ENCODE measurements at places on chromosomes 11 and 22. TPM values are rescaled to one million over a fixed set of nuclear protein-coding genes. Genes with fewer than 3 reads are reported as not detected.
A peak's percentile ranks its signal among the peaks of the same experiment; 100 is the strongest.

- DNase-seq, result peak; percentile 94
Measured at GRCh38 chr22:32723643-32724042, 77.9 kb upstream of the TIMP3 start.

Gene ESAM
- total RNA-seq, result 0.43 TPM

Gene C11orf87
- total RNA-seq, result not detected

- no peak for DNase-seq
Measured at GRCh38 chr11:35257281-35257680, 118.3 kb downstream of the CD44 start.

GRCh38 chr22:28557184-28557583 lies 122.5 kb downstream of the TTC28 start:
- no peak for DNase-seq

Gene TCN1
- not detected for total RNA-seq

Gene CHST1
- total RNA-seq, result 0.97 TPM

- no peak for DNase-seq
Measured at GRCh38 chr11:126335463-126335760, 20.1 kb upstream of the ST3GAL4 start.

Gene TMEM191B
- total RNA-seq, result 2.3 TPM

DNA sequence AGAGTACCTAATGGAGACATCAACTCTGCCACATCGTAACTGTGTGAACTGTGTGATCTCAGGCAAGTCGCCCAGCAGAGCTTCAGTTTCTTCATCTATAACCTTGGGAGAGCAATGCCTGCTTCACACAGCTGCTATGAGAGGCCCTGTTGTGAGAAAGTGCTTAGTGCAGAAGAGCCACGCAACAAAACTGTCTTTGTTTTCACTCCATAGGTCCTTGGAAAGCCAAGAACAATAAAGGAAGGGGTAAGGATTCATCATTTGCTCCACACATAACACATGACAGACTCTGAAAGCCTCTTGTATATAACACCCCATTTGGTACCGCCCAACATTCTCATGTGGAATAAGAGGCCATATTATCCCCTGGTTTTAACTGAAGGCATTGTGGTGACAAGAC lies 231.9 kb upstream of the ISX start:
- no peak for DNase-seq

Gene TIGD3
- total RNA-seq, result under 0.01 TPM

Gene CDHR5
- not detected for total RNA-seq

- no peak for DNase-seq
Measured at GRCh38 chr11:30758012-30758411, 171.9 kb upstream of the MPPED2 start.

GRCh38 chr22:25366876-25367466 lies 147.5 kb downstream of the CRYBB2 start:
- no peak for DNase-seq

DNA sequence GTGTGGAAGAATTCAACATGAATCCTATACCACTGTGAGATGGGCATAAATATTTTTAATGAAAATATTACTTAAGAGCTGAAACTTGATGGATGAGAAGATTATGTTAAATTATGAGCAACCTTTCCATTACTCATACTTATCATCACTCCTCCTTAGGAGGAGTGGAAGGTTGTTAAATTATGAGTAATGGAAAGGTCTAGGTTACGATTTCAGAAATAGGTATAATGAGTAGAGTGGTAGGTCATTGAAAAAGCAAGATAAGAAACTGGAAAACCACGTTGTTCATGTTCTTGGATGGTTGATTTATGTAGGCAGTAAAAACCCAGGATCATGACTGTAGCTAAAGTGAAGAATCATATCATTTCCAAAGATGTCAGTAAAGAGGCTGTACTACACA lies 973.2 kb upstream of the RAG2 start:
- no peak for DNase-seq

Gene UPB1
- total RNA-seq, result under 0.01 TPM

DNA sequence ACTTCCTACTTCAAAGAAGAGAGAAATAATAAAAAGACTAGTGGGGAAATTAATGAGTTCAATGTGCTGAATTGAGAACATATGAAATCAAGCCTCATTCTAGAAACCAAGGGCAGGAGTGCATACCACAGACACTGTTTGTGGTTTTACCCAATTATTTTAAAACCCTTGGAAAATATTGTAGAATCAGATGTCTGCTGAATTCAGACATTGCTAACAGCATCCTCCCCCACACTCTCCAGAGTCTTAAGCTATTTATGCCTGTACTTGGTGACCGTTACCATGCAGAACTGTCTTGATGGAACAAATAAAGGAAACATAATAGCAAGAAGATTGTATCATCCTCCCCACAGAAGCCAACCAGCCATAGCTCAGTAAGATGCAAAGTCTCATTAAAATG lies 850.1 kb downstream of the NTM start:
- DNase-seq, result peak; percentile 73

Gene PGM2L1
- total RNA-seq, result 2.6 TPM

Gene MS4A4A
- total RNA-seq, result not detected

GRCh38 chr11:116276051-116277044 lies 496.4 kb downstream of the BUD13 start:
- peak; percentile 12 for DNase-seq

Gene ARHGEF17
- 78.3 TPM for total RNA-seq

DNA sequence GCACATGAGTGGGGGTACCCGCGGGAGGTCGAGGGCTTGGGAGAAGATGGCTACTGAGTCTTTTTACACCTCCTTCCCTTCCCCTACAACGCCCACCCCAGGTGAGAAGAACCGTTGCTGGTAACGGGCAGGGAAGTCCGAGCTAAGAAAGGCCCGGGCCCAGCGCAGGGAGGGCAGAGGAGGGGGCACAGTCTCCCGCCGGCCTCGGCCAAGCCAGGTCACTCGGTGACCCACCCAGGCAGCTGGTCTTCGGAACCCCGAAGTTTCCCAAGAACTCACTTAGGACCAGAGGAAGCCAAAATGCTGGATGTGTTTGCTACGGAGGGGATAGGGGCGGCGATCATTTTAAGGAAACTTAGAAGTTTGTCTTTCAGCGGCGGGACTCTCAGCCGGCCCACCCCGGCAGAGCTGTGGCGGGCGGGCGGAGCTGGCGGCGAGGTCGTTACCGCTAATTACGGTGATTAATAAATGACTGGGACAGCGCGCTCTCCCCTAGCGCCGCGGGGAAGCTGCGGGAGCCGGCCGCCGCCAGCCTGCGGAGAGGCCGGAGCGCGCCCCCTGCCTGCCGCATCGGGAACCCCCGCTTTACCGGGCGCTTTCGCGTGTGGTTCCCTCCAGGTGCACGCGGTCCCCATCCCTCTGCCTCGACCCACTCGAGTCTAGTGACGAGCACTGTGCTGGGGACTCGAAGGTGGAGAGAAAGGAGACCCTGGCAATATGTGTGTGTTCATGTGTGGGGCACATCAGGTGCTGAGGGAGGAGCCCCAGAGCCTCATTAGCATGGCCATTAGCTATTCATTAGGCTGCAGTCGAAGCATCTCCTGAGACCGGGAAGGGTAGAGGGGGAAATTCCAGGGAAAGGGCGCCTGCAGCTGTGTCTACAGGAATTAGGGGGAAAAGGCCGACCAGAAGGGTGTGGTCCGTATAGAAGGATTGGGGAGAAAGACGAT lies 945 bp downstream of the ROBO3 start:
- DNase-seq, result peak; percentile 37

DNA sequence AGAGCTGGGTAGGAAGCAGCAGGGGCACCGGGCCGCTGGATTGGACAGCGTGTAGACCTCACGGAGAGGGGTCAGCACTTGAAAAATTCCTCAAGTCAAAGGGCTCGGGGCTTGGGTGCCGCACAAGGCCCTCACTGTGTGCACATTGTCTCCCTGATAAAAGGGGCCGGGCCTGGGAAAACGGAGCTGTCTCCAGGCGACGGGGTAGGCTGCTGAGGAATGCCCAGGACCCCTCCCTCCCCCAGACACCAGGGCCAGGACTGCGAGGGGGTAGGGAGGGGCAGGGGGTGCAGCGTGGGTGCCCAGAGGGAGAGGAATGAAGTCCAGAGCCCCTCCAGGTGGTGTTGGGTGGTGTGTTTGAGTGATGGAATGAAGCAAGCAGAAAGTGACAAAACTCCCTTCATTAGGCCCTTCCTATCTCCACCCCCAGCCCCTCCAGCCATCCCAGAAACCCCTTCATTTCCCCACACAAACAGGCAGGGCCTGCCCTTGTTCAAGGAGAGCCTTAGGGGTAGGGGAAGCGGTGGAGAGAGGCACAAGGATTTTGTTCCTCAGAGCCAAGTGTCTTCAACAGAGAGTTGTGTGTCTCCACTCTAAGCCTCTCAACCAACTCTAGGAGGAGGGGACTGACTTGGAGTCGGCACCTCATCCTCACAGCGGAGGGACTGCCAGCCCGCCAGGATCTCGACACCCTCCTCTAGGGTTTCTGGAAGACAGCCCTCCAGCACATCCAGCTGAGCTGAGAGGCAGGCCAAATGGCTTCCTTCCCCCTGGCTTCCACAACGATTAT lies 63.9 kb downstream of the SYN3 start:
- no peak for DNase-seq

Gene MMP12
- total RNA-seq, result 3.0 TPM

Gene OR5B21
- total RNA-seq, result not detected

DNA sequence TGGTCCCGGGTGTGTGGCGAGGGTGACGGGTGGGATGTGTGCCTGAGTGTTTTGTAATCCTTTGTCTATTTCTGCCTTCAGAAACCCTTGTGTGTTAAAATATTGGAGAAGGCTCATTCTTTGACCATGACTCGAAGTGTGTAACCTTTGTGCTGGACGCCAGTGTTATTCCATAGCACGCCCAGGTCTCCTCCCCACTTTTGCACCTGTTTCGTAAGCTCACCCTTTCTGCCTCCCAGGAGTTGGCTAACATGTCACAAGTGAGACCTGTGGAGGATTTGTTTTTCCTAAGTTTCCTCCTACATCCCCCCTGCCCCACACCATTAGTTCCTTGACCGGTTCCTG lies 382 bp downstream of the C11orf54 start:
- peak; percentile 87 for DNase-seq

DNA sequence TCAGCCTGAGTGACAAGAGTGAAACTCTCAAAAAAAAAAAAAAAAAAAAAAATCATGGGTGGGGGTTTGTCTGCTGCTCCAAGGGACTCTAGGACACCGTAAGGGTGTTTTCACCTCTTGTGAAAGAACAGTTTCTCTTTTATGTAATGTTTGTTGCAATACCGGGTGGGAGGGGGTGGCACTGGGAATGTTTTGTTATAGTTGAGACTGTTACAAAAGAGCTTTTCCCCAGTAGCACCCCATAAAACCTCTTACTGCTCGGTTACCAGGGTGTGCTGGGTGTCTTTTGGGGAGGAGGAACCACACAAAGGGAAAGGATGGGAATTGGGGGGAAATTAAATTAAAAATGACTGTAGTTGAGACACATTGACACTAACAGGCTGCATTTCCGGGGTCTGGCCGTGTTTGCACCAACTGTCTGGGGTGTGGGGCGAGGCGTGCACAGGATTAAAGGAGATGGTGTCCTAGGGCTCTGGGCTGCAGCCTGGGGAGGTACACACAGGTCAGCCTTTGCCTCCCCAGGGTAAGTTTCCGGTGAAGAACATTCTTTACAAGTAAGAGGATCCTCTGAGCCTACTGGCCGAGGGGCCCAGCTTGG lies 1.6 kb downstream of the NFAM1 start:
- DNase-seq, result peak; percentile 21

GRCh38 chr11:33052231-33052630 lies 12.9 kb downstream of the TCP11L1 start:
- no peak for DNase-seq

DNA sequence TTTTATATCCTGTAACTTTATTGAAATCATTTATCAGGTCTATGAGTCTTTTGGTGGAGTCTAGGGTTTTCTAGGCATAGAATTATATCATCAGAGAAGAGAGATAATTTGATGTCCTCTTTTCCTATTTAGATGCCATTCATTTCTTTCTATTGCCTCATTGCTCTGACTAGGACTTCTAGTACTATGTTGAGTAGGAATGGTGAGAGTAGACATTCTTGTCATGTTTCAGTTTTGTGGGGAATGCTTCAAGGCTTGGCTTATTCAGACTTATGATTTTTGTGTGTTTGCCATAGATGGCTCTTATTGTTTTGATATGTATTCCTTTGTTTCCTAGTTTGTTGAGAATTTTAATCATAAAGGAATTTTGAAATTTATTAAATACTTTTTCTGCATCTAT lies 1078.3 kb downstream of the FAM181B start:
- DNase-seq, result no peak

GRCh38 chr11:64932324-64932723 lies 3.4 kb downstream of the GPHA2 start:
- DNase-seq, result no peak

Gene EFCAB6
- total RNA-seq, result 0.32 TPM

Gene TLCD5
- 7.4 TPM for total RNA-seq

DNA sequence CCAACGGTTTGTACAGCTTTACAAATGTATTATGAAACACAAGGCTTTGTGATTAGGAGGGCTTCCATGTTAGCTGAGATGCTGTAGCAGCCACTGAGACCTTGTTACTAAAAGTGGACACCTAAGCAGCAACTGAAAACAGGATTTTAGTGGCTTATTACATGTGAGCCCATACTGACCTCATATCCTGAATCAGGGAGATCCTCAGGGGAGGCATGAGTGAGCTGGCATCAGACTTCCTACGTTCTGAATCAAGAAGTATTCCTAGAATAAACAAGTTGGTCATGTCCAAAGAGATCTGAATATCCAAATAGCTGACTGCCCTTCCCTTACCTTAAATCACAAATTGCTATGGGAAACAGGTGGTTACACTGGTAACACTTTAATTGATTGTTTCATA lies 59.1 kb upstream of the SCUBE2 start:
- DNase-seq, result peak; percentile 48
